ENCODE measurements at places on chromosomes 5 and 9. TPM values are rescaled to one million over a fixed set of nuclear protein-coding genes. Genes with fewer than 3 reads are reported as not detected.

The ERMP1 gene
- 17.5 TPM for total RNA-seq

The REEP2 gene
- total RNA-seq, result 7.5 TPM

The CD14 gene
- 80.2 TPM for total RNA-seq

The STK32A gene
- total RNA-seq, result 19.5 TPM

The OR1J2 gene
- not detected for total RNA-seq
